ENCODE measurements at places on chromosomes 16 and 17.

DNA sequence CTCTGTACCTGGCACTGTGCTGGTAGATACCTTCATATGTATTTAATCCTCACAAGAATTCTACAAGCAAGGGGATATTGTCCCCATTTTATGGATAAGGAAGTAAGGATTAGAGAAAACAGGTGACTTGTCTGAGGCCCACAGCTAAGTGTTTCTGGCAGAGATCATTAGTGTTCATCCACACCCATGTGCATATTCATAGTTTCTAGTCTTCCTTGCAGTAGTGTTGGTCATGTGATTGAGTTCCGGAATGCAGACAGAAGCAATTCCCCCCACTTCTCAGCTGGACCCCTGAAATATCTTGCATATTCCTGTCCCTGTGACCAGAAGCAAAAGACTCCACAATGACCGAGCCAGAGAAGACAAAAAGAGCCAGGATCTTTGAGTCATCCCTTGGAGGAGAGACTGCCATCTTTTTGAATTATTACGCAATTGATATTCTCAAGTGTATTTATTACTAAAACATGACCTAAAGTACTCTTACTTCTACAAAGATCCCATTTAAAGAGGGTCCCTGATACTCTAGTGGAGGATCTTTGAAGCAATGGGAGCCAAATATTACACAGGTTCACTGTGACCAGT lies 43.4 kb downstream of the SOX9 start:
- peak; percentile 44 for DNase-seq

DNA sequence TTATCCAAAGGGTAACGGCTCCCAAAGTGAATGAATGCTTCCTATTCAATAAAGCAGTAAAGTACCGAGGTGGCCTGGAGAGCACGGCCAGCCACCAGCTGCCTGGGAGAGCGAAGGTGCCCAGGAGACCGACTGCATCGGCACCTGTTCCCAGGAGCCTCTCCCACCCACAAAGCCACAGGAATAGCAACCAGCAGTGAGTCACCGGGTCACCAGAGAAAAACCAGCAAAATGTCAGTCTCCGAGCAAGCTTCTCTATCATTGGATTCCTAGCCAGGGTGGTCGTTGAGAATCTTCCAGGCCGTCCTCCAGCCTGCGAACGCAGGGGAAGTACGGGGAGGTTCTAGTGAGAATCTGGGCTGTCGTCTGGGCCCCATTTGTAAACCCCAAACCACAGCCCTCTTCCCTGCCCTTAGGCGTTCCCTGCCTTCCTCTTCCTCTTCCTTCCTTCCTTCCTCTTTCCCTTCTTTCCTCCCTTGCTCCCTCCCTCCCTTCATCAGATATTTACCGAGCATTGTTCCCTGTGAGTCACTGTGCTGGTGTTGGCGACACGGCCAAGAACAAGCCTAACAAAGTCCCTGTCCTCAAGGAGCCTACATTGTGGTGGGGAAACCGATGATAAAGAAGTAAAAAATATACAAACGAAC lies 114.6 kb downstream of the SLC39A11 start:
- no peak for DNase-seq

DNA sequence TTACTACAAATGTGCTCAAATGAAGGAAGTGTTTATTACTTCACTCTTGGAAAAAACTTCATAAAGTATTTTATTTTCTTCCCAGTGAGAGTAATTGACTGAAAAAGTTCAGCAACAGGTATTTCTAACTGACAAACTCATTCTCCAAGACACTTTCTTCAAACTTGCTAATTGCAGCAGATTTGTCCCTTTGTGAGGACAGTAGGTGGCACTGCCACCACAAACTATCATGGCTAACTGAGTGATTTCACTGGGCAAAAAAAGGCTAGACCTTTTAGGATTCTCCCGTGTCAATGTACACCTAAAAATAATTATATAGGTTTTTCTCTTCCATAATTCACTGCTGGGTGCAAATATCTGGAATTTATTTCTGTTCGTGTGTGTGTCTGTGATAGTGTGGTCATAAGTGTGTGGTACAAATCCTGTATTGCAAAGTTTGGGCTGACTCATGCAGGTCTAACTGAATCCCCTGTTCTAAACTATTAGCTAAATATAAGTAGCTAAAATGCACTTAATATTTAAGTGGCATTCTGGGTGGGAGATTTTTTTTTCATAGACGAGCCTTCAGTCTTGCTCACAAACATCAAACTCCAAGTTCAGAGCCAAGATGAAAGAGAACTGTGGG lies 3.9 kb downstream of the HS3ST3A1 start:
- peak; percentile 27 for DNase-seq

- DNase-seq = no peak
These were observed 451.9 kb downstream of the SLC39A11 start for GRCh38 chr17:72640415-72641165.

GRCh38 chr16:28603381-28604185 lies 6.3 kb downstream of the SULT1A1 start:
- DNase-seq = no peak
